ENCODE measurements at places on chromosomes 2 and 18.

GRCh38 chr2:226581661-226582060 lies 218.0 kb downstream of the IRS1 start:
- no peak for DNase-seq

DNA sequence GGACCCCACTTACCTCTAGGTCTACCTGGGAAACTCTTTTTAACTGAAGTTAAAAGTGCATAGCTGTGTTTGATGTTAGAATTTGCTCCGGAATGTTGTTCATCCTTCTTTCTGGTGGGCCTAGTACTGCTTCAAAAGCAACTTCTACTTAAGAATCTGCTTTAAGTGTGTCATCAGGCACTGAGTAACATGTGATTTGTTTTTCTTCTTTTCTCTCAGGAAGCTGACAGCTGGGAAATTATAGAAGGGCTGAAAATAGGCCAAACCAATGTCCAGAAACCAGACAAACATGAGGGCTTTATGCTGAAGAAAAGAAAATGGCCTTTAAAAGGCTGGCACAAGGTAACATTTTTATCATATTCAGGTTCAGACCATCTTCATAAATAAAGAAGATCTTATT lies 122.9 kb downstream of the PRKRA start:
- no peak for DNase-seq

DNA sequence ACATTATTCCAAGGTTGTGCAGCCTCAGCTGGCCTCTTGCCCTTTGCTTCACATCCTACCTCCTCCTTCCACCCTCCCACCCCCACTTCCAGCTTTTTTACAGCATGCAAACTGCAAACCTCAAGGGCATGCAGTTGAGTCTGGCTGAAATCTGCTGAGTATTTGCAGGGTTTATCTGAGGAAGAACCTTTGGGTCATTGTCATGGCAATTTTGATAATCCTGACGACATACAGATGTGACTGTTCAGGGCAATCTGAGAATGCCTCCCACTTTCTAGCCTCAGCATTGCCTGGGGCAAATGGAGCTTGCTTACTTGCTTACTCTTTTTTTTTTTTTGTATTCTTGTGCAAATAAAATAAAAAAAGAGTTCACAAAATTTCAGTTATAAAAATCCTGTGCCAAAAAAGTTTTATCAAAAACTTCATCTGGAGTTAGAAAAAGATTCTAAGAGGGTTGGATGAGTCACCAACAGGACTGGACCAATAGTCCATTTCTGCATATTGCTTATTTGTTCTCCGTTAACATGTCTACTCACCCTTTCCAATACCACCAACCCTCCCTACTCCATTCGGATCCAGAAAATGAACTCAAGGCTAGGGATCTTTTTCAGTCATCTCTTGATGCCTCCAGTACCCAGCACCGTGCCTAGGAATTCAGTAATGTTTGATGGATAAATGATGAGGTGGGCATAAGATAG lies 23.6 kb upstream of the LHCGR start:
- no peak for DNase-seq

DNA sequence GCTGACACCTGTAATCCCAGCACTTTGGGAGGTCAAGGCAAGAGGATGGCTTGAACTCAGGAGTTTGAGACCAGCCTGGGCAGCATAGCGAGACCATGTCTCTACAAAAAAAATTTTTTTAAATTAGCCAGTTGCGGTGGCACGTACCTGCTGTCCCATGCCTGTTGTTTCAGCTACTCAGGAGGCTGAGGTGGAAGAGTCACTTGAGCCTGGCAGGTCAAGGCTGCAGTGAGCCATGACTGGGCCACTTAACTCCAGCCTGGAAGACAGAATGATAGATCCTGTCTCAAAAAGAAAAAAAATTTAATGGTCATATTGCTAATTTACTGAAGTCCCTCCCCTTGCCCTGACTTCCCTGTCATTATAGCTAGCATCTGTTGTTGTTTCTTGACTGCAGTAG lies 112.6 kb downstream of the ARHGAP28 start:
- DNase-seq, result no peak

GRCh38 chr2:55932843-55933242 lies 9.3 kb upstream of the EFEMP1 start:
- no peak for DNase-seq

DNA sequence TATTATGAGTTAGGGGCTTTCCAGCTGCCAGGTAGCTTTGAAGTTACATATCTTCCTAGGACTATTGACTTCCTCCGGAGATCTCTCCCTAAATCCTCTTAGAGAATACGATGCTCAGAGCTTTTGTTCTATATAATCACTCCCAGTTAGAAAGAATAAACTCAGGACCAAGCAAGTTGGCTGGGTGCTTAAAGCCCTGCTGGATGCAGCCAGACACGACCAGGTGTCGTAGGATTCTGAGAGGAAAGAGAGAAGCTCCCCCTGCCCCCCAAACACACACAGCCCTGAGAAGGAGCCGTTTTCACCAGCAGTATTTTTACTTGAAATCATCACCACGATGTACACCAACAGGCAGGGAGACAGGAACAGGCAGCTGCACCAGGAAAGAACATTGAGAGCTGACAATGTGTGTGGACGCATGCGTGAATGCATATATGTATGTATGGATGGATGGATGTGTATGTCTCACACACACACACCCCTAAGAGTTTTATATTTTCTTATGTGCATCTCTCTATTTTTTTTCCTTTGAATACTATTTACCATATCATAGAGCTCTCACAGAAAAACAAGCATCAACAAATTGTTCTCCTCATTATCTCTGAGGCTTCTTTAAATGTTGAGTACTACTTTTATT lies 382.6 kb downstream of the EPHA4 start:
- no peak for DNase-seq

DNA sequence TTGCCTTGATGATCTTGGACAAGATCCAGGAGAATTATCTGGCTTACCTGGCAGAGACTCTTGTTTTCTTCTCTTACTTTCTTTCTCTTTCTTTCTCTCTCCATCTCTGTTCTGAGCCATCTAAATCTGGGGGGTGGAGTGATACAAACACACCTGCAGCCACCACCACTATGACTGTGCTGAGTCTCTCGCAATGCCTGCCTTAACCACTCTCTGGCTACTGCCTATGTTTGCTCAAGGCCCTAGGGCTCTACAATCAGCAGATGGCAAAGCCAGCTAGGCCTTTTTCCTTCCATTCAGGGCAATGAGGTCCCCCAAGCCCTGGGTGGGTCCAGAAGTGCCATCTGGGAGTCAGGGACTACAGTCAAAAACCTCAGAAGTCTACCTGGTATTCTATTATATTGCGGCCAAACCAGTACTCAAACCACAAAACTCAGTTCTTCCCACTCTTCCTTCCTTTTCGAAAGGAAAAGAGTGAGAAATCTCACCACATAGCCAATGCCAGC lies 978.9 kb upstream of the NXPH2 start:
- DNase-seq, result no peak

DNA sequence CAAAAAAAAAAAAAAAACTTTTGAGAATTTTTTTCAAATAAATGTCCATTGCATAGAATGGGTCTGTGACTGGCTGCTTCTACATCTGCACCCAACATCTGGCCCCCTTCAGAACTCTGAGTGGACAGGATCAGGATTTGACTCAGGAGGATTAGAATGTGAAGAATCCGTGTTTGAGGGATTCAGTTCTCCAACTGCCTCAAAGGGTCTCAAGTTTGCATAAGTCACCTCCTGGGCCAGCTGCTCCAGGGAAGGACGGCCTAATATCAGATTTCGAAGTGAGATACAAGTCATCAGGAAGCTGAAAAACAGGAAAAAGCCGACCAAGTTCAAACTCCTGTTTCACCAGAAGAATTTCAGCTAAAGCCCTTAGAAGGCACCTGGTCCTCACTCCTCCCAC lies 10.9 kb downstream of the MAT2A start:
- DNase-seq, result no peak

GRCh38 chr18:56565551-56566345 lies 72.6 kb downstream of the TXNL1 start:
- DNase-seq, result no peak
